ENCODE measurements at places on chromosomes 11 and 22.

GRCh38 chr22:39773976-39774539 lies 119.5 kb downstream of the ENTHD1 start:
- DNase-seq = no peak

DNA sequence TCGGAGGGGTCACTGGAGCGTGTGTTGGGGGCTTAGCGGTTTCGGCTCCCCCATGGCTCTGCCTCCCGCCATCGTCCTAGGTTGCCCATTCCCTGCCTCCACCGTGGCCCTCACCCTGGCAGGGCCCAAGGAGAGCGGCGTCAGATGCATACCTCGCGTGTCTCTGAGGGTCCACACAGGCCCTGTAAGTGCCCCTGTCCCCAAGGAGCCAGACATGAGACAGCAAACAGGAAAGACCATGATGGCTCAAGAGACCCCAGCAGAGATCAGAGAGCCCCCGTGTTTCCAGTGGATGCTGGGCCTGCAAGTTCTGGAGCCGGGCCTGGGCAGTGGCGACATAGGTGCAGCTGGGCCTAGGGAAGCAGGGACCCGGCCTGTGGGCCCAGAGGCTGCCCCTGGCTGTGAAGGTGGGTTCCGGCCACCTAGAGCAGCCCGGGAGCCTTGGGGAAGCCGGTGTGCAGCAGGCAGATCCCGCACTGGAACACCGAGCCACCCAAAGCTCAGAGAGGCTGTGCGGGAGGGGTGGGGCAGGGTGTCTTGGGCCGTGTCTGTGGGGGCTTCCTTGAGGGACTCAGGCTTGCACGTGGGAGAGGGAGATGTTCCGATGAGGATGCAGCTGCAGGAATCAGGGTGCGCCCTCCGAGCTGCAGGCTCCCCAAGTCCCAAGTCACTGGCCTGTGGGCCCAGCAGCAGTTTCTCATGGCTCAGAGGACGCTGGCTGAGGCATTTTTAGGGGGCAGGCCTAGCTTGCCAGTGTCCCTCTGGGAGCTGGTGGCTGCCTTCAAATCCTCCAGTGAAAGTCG lies 126.4 kb downstream of the KCNQ1OT1 start:
- DNase-seq = no peak

GRCh38 chr11:56783448-56784041 lies 35.0 kb upstream of the OR9G4 start:
- no peak for DNase-seq

DNA sequence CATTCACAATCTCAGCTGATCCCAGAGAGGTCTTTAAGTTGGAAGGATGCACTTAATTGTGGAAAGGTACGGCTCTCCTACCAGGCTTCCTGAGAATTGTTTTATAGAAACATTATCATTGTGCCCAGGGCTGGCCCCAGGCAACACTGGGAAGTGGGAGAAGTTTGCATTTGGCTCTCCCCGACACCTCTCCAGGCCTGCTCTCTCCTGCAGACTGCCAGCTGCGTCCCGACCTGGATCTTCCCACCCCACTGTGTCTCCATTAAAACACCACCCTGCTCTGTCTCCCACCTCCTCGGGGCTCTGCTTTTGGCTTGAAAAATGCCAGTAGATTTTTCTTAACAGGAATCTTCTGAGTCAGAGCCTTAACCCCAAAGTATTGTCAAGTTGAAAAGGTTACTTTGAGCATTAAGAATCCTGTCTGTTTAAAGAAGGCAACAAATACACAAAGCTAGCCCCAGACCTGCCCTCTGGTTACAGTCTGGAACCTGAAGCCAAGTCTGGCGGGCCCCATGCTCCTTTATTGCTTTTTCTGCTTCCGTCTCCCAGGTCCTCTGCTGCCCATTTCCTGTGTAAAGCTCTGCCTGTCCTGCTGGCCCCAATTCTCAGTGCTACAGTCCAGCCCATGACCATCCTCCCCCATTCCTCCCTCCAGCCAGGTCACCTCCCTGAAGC lies 530.2 kb downstream of the SOX6 start:
- DNase-seq = no peak

GRCh38 chr11:101759771-101760450 lies 154.9 kb upstream of the CEP126 start:
- no peak for DNase-seq

DNA sequence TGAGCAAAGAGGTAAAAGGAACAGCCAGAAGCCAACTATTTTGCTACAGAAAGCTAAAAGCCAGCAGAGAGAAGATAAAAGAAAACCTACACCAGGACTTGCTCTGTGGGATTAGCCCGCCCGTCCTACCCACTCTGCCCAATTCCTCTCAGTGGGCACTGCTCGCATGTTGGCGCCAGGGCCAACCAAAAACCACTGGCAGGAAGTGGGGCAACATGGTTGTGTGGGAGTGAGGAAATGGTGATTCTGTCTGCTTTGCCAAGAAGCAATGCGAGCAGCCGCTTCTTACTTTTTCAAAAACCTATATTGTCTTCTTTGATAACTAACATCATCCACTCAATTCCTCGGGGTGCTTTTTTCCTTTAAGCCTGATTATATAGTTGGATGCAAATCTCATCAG lies 14.2 kb upstream of the APOA1 start:
- no peak for DNase-seq

GRCh38 chr11:124749912-124750311 lies 2.1 kb downstream of the VSIG2 start:
- DNase-seq = no peak

- no peak for DNase-seq
Measured at GRCh38 chr11:121385688-121386087, 66.4 kb upstream of the SORL1 start.

- DNase-seq = no peak
Measured at GRCh38 chr11:23283666-23284065, 423.4 kb upstream of the CCDC179 start.

DNA sequence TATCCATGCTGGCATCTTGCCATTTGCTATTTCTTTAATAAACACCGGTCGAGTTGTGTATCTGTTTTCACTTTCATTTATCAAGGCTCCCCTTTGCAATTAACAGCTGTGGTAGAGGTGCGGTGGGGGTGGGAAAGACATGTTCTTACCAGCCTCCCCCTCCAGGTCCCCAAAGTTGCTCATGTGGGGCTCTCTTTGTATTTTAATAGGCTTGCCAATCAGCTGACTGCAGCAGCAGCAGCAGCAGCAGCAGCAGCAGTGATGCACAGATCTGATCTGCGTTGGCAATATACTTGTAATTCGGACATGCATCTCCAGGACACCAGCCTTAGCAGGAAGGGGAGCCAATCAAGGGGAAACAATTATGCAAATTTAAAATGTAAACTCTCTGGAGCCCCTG lies 40.3 kb upstream of the E2F8 start:
- no peak for DNase-seq

DNA sequence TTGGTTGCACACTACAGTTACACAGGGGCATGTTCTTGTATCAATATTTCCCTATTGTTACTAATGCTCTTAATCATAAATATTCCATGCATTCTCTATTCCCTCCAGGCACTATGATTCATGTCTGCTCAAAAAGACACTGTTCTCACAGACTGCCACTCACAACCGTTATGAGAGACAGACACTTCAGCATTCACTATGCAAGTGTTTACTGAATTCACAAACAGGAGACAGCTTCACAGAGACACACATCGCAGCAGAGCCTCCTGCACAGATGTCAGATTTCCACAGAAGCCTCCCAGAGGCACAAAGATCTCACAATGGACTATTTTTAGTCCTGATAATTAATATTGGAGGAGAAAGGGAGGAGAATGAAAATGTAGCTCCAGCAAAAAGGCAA lies 930.4 kb downstream of the OPCML start:
- no peak for DNase-seq

DNA sequence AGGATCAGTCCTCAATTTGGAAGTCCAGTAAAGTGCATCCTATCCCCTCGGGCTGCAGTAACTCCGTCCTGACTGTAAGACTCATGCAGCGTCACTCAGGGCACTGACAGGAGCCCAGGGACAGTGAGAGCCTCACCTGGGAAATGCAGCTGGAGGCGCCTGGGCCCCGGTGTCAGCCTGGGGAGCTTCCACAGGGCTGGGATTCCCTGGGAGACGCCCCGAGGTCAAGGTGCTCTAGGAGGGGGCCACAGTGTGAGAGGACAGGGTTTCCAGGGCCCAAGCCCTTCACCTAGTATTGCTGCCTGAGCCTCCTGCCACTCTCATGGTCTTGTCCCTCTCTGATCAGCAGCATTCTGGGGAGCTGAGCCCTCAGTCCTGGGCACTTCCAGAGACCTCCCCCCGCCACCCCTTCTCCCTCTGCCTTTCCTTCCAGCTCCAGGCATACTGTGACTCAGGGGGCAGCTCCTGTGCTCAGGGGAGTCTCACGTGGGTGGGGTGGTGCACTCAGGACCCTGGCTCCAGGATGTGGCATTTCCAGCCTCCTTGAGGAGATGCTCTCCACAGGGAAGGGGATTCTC lies 99.1 kb upstream of the IGLL5 start:
- no peak for DNase-seq

DNA sequence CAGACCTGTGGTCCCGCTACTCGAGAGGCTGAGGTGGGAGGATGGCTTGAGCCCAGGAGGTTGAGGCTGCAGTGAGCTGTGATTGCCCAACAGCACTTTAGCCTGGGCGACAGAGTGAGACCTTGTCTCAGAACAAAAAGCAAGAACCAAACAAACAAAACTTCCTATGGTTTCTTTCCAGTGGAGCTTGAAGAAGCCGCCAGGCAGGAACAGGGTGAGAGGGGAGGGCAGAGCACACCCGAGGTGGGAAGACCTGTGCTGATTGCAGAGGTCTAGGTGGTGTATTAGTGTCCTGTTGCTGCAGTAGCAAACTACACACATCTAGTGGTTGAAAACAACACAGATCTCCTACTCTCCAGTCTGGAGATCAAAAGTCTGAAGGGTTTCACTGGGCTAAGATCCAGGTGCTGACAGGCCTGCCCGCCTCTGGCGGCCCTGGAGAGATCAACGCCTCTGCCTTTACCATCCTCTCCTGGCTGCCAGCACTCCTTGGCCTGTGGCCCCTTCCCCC lies 10.5 kb downstream of the ARHGEF17 start:
- DNase-seq = no peak

DNA sequence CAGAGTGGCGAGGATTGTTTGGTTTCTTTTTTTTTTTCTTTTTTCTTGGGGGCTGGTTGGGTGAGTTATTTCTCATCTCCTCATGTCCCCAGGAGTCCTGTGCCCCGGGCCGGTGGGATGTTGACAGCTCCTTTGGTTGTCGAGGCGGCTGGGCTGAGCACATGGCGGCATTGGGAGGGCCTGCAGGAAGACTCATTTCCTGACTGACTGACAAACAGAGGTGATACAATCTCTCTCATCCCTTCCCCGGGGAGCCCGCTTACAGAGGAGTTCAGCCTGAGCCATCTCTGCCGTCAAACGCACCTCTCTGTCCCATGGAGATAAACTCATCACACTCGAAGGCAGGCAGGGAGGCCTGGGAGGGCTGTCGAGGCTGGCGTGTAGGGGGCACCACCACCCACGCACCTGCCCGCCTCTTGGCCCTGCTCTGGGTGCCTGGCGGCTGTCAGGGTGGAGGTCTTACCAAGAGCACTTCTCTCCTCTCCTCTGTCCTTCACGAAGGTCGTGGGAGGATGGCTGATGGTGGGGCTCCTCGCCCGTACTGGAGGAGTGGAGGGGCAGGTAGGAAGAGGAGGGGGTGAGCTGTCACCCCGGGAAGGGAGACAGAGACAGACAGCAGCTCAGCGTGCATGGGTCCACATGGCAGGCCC lies 60.0 kb upstream of the NECTIN1 start:
- no peak for DNase-seq

DNA sequence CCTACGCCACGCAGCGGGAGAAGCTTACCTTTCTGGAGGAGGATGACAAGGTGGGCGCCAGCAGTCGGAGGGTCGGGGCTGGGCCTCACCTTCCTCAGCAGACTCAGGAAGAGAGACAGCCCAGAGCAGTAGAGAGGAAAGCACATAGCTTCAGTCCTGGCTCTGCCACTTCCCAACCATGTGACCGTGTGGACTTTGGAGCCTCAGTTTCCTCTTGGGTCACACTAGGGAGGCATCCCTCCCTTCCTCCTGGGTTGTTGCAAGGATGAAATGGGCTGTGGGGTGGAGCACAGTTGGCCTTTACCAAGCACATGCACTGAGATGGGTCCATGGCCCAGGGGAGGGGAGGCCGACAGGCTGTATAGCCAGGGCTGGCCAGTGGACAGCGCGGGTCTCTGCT lies 12.9 kb downstream of the DPP3 start:
- no peak for DNase-seq

DNA sequence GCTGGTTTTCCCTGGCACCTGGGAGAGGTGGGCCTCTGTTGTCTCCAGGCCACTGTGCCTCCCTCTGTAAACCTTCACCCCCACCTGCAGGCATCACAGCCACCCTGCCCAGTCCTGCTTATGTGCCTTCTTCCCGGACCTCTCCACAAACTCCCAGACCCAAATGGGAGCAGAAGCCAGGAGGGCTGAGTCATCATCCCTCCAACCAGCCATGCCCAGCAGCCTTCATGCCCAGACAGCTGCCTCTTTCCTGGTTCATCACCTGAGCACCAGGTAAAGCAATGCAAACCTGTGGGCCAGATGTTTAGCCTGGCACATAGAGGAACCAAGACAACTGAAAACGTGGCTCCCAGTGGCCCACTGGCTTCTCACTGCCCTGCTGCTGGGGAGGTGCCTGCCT lies 2.1 kb upstream of the TMPRSS4 start:
- DNase-seq = no peak

DNA sequence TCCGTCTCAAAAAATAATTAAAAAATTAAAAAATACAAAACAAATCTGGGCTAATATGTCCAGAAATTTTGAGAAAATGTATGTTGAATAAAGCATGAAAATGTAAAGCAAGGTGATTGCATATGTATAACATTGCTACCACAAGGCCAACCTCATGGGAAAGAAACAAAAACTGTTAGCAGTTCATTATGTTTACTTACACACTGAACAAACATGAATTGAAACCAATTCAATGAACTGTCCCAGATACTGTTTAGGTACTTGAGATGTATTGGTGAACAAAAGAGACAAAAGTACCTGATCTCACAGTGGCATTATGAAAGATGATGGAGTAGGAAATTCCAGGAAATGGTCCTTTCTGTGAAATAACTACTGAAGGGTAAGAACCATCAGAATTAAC lies 43.8 kb upstream of the IGLL5 start:
- no peak for DNase-seq

Measured in heart right ventricle (tissue), 16 donors.